ENCODE measurements at places on chromosomes 7 and 10.

DNA sequence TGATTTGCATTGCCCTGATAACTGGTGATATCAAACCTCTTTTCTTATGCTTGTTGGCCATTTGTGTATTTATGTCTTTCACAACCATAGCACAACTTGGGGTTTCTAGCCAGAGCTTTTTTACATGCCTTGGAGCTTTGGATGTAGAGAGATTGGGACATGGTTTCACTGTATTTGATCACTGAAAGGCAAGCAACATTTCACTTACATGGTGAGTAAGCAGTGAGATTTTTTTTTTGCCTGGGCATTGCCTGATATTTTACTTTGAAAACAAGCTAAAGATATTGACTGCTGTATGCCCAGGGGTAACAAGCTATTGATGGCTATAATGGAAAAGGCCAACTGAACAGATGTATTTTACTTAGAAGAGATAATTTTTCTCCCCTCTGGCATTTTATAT is 259.0 kb downstream of the PHTF2 start:
- DNase-seq, result no peak

DNA sequence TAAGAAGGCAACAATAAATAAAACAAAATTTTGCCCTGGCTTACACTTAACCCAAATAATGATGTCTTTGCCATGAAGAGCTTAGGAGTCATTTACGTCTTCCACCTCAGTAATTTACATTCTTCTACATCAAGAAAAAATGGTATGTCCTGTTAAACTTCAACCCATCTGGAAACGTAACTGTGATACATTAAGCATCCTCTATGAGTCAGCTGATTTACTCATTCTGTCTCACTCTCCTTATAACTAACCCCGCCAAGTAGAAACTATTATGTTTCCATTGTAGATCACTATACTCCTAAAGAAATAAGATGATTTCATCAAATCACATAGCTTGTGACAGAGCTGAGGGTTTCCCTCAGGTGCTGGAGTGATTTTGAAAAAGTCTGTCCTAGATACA is 330.7 kb downstream of the CDC14C start:
- DNase-seq, result no peak

DNA sequence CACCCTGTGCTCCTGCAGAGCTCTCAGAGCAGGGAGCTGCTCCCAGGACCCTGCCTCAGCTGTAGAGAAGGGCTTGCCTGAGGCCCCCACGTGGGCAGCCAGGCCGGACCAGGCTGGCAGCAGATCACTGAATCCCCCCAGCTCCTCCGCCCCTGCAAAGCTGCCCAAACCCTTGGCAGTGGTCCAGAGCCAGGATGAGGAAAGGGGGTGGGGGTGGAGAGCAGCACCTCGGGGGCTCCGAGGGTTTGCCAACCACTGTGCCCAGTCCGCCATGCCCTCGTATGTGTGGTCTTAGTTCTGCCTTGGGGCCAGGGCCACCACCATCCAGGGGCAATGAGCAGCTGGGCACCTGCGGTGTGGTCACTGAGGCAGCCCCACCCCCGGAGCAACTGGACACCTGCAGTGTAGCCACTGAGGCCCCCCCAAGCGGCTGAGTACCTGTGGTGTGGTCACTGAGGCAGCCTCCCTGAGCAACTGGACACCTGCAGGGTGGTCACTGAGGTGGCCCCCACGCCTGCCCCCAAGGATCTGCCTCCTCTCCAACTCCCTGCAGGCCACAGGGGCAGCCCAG is 90.8 kb downstream of the TCERG1L start:
- DNase-seq, result no peak

DNA sequence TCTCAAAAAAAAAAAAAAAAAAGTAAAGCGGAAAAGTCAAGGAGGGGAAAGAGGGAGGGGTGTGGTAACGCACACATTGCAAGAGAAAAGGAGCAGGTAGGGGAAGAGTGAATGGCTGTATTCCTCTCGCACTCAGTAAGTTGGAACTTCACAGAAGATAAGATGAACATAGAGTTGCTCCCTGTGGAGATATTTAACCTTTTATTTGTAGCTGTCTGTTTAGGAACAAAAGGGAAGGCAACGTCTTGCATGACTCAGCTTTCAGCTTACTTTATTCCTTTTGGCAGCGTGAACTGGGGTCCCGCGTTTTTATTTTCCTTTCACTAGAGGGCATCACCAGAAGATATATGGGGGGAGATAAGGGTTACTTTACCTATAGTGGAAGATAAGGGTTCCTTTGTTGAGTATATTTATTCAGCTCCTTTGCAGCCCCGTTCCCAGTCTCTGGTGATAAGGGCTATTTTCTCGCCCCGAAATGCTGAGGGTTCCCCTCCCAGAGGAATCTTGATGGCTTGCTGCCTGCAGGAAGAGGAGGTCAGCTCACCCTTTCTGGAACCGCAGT is 78.5 kb downstream of the APBB1IP start:
- DNase-seq, result no peak

- DNase-seq, result no peak
These were observed 447.9 kb upstream of the PFKP start for GRCh38 chr10:2619472-2619871.

DNA sequence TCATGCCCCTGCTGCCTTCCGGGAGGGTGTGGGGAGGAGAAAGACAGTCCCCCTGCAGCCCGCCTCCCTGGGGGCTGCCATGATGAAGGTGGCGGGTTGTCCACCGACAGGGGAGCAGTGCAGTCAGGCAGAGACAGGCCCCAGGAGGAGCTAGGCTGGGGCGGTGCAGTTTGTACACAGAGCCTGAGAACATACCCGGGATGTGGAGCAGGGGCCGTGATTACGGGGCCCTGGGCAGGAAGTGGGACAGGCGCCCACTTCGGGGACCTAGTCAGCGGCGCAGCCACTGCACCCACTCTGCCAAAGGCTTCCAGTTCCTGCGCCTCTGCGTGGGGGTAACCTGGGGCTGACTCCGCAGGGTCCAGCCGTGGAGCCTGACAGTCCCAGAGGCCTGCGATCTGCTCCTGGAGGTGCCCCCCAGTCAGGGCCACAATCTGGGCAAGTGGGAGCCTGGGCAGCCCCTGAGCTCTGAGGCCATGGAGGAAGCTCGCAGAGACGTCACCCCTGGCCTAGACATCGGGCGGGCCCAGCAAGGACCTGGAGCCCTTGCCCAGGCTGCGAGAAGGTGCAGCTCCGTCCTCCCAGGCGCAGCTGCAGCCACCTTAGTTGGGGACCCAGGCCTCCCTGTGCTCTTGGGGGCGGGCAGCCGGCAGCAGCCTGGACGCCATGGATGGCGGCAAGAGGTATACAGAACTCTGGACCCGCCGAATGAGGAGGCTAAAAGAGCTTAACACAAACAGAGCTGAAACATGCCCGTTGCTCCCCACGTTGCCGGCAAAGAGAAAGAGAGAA is 1356.8 kb downstream of the XPNPEP1 start:
- DNase-seq, result no peak

DNA sequence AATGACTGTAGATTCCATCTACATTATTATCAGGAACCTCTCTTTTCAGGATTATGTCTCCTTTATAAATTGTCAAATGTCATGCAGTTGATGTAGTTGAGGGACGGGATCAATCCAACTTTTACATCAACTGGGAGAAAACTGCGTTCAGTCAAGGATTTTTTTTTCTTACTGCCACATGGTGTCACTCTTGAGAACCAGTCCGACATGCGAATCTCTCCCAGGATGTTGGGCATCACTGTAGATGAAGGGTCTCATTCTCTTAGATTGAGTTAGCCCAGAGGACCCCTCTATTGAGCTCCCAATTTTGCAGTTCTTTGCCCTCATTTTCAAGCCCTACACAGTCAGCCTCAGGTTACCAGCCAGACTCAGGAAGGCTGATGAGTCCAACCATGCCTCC is 120.3 kb upstream of the PTPRZ1 start:
- DNase-seq, result no peak

- no peak for DNase-seq
These were observed 22.4 kb downstream of the NAMPT start for GRCh38 chr7:106262221-106262881.

- no peak for DNase-seq
These were observed 35.0 kb upstream of the TMEM273 start for GRCh38 chr10:49223205-49223604.

GRCh38 chr7:152108359-152108758 is 82.9 kb downstream of the GALNT11 start:
- no peak for DNase-seq

- DNase-seq, result no peak
These were observed 45.0 kb upstream of the TSPAN13 start for GRCh38 chr7:16708511-16708910.

DNA sequence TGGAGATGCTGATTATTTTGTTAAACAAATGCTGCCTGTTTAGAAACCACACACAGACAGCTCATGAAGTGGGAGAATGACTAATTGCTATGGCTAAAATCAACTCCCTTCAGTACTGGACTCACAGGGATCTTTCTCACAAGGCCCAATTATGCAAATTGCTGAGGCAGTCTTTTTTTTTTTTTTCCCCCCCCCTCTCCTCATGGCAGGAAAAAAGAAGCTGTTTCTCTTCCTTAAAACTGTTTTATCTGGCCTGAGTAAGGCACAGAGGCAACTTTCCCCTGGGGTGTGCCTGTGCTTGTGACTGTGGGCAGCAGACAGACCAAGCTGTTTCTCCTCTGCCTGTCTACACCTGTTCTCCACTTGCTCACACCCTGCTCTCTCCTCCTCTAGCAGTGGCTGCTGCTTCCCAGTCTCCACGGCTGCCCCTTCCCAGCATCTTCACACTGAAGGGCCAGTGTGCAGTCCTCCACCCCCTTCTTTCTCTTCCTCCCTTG is 65.4 kb upstream of the STEAP1B start:
- DNase-seq, result no peak

GRCh38 chr7:144022169-144022568 is 22.0 kb downstream of the OR6B1 start:
- no peak for DNase-seq

DNA sequence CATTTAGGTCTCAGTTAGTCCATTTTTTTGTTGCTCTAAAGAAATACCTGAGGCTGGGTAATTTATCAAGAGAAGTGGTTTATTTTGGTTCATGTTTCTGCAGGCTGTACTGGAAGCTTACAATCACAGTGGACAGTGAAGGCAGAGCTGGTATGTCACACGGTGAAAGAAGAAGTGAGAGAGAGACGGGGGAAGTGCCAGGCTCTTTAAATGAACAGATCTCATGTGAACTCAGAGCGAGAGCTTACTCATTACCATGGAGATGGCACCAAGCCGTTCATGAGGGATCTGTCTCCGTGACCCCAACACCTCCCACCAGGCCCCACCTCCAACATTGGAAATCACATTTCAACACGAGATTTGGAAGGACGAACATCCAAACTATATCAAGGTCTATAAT is 18.9 kb upstream of the PNLIPRP3 start:
- no peak for DNase-seq

DNA sequence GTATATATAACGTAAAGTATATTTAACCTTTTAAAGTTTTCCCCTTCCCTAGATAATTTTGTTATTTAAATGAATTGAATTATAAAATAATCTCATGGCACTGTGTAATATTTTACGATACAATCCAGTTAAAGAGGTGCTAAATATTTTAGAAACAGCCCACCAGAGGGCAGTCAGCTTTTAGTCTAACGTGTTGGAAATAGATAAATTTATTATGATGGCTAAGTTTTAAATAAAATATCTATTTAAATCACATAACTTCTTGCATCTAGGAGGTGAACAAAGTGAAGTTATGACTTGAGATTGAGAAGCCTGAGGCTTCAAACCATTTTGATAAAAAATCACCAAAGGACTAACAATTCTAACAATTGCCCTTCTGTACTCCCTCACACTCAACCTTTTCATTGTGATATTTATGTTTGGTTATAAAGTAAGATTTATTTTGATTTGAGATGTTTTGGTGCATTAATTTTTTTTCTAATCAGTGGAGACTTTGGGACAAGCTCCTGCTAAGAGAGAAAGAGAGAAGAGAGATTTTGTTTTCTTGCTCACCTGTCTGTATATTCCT is 171.5 kb upstream of the SP4 start:
- peak; percentile 20 for DNase-seq

GRCh38 chr10:3143366-3143765 is 29.2 kb downstream of the PITRM1 start:
- no peak for DNase-seq

DNA sequence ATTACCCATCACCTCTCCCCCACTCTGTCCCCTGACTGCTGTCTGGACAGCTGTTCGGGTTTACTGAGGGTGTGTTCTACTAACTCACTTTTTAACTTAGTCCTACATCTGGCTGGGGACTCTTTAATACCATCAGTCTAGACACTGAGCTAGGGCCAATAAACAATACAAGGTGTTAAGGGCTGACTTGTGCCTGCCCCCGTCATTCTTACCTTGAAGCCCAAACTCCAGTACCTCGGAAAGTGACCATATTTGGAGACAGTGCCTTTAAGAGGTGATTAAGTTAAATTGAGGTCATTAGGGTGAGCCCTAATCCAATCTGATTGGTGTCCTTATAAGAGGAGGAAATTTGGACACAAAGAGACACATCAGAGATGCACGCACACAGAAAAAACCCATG is 35.7 kb downstream of the STEAP1B start:
- no peak for DNase-seq

GRCh38 chr7:77327932-77328628 is 88.1 kb downstream of the GSAP start:
- peak; percentile 11 for DNase-seq

GRCh38 chr7:23544913-23545354 is 13.2 kb upstream of the TRA2A start:
- DNase-seq, result no peak

DNA sequence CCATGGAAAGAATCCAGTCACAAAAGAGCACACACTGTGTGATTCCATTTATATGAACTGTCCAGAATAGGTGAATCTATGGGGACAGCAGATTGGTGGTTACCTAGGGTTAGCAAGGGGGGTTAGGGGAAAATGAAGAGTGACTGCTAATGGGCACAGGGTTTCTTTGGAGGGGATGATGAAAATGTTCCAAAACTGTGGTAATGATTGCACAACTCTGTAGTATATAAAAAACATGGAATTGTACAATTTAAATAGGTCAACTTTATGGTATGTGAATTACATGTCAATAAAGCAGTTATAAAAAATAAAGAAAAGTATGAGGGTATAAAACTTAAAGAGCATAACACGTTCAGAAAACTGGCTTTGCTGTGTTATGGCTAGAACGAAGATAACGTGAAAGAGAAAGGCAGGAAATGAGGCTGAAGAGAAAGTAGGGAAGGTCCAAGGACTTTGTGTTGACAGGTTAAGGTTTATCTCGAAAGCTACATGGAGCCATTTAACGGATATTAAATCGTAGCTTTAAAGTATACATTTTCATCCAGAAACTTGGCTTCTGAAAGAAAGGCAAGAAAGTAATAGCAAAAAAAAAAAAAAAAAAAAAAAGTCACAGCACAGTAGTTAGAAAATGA is 26.4 kb upstream of the MSS51 start:
- DNase-seq, result no peak

DNA sequence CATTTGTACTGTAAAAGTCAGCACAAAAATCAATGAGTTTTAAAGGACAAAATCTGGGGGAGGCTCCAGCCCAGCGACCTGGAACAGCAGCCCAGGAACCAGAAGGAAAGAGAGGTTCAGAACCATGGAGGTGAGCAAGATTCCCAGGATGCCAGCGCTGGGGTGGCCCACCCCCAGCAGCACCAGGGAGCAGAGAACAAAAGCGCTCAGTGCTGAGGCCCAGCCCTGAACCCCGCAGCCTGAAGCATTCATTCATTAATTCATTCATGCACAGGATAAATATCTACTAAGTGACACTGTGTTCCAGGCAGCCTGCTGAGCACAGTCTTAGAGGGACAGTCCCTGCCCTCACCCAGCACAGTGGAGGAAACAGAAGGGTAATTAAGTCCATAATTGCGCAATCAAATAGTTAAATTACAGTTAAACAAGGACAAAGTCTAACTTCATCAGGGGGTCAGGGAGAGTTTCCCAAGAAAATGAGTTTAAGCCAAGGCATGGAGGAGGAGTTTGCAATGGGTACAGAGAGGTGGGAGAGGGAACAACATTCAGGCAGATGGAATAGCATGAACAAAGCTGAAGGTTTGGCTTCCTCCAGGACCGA is 202.3 kb downstream of the GRID1 start:
- DNase-seq, result no peak

Measured in central memory CD4-positive, alpha-beta T cell (primary cell).